ENCODE measurements at places on chromosomes 2 and 18.

GRCh38 chr18:75226286-75226955, 15.8 kb downstream of the TSHZ1 start:
- DNase-seq: no peak

DNA sequence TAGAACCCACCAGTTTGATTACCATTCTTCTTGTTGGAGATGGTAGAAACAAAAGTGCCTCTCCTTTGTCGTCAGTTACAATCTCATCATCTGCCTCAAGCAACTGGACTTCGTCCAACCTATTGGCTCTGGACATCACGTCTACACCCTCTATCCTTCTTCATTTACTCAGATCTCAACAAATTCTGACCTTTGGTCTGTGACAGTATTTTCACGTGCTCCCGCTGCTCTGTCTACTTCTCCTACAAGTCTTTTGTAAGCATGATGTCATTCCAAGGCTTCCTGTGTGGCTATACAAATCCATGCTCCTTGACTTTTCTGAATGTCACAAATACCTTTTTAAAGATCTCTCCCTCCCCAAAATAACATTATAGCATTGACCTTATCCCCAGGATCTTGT, 43.0 kb upstream of the PID1 start:
- DNase-seq: no peak

DNA sequence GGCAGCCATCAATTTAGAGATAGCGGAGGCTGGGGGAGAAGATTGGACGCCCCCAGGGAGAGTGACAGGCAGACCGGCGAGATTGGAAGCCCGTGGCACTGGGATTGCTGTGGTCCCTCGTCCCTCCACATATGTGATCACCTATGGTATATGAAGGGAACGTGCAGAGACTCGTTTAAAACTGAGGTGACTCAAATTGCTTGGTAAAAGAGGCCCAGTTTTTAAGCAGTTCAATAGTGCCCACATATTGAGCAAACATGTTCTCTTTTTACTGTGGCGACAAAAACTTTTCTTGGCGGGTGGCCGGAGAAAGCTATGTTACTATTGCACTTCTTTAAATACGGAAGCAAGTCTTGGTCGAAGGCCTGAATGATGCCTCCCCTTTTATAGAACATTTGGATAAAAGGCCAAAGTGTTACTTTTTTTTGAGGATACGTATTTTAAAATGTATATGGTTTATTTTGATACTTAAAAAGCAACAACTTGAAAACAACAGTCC, 9.1 kb downstream of the B3GNT2 start:
- DNase-seq: no peak

DNA sequence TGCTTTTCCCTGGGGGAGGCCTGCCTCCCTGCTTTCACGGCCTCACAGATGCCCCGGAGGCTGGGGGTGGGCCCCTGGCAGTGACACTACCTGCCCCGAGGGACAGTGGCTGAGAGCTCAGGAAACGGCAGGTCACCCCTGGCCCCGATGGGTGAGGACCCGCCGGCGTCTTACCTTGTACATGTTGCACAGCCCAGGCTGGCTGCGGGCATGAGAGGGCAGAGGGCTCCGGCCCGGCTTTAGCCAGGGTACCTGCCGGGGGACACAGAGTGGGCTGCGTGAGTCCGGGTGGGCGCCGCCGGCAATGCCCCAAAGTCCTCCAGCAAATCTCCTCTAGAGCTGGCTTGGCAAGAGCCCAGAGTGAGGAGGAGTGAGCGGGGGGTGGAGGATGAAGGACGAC, 122.9 kb downstream of the MBP start:
- DNase-seq: no peak

DNA sequence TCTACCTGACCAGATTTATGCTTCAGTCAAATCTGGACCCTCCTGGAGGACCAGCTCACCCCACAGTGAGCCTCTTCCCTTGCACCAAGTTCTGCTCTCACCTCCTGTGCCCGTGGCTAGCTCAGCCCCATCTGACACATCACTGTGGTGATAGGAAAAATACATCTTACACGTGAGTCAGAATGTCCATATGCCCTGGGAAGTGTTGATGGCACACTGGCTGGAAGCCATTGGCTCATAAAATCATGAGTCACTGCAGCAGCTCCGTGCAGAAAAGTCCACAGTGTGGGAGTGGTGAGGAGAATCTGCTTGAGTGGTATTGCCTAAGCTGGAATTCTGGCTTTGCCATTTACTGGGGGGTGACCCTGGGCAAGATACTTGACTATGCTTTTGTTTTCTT, 42.6 kb upstream of the RAPGEF4 start:
- DNase-seq: peak; percentile 10

DNA sequence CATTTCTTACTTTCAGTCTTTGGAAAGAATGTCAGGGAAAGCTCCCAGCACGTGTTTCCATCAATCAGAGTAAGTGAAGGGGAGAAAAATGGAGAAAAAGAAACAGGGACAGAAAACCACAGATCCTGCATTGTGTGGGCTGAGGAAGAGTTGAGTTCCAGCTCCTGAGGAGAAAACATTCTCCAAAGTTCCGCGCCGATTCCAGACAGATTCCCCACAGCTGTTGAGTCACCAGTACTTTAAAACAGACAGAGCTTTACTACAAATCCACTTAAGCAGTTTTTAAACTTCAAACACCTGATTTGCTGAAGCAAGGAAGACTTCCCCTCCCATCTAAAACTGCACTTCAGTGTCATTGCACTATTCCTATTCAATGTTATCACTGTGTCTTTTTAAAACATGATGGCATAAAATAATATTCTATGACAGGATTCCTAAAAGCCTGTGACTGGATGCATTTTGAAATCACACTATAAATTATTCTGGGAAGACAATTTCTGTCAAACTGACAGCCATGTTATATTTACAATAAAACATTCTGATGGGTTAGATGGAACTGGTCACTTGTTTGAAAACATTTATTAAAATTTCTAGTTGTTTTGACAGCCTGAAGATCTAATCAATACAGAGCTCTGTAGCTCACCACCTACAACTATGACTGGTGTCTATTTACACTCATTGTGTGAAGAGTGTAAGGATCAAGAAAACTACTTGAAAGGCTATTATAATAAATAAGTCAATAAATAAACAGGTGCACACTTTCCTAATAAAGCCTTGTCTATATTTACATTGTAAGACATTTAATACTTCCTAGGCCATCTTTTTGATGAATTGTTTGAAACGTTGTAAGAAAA, 40.9 kb downstream of the TCF4 start:
- no peak for DNase-seq

All from anterior cingulate cortex (tissue), 58 donors.